CD8-positive, alpha-beta T cell (primary cell): ENCODE measurements at places on chromosomes 16 and 17.

DNA sequence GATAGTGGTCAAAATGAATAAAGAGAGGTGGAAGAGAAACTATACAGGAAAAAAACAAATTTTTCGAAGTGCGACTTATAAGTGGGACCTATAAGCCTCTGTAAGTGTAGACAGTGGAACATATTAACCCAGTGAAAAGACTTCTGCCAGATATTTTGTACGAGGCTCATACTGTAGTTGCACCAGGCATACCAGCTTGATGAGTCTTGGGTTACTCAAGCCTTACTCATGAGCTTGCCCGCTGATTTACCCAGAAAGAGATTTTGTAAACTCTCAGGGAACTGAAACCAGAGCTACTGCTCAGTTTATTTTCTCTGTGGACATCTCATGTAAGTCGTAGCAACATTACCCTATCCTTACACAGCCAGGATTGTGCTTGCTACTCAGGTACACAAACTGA is 708.0 kb upstream of the SOX9 start:
- DNase-seq, result no peak

- DNase-seq, result no peak
Observed at GRCh38 chr16:86355531-86355930, 154.8 kb upstream of the FOXF1 start.

- DNase-seq, result no peak
Observed at GRCh38 chr17:57370619-57371018, 114.3 kb downstream of the MSI2 start.

DNA sequence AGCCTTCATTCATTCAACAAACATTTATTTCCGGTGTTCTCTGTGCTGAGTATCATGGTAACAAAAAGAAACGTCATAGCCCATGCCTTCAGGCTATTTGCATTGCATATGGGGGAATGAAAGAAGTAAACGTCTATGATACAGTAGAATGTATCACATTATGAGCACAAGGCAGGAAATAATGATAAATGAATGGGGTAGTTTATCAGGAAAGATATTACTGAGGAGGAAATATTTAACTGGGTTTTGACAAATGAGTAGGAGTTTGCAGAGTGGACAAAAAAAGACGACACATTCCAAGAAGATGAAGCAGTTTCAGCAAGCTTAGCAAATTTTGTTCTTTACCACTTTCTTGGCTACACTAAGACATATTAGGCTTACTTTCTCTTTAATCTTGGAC is 1.3 kb upstream of the KRTAP4-7 start:
- DNase-seq, result no peak

GRCh38 chr17:4393806-4394205 is 27.3 kb upstream of the UBE2G1 start:
- no peak for DNase-seq

GRCh38 chr17:28357901-28358197 is 522 bp upstream of the POLDIP2 start:
- no peak for DNase-seq

GRCh38 chr16:11327277-11328171 is 17.7 kb upstream of the RMI2 start:
- no peak for DNase-seq

GRCh38 chr17:62062944-62063343 is 2.1 kb downstream of the MED13 start:
- no peak for DNase-seq

- DNase-seq, result no peak
Observed at GRCh38 chr16:1863681-1864460, 8.1 kb downstream of the MEIOB start.
